Muscle of leg (tissue), 16 donors: ENCODE measurements at places on chromosomes 12 and 14. TPM values are rescaled to one million over a fixed set of nuclear protein-coding genes. Genes with fewer than 3 reads are reported as not detected.

GRCh38 chr12:43737646-43738045 is 20.9 kb downstream of the PUS7L start:
- no peak for DNase-seq

DNA sequence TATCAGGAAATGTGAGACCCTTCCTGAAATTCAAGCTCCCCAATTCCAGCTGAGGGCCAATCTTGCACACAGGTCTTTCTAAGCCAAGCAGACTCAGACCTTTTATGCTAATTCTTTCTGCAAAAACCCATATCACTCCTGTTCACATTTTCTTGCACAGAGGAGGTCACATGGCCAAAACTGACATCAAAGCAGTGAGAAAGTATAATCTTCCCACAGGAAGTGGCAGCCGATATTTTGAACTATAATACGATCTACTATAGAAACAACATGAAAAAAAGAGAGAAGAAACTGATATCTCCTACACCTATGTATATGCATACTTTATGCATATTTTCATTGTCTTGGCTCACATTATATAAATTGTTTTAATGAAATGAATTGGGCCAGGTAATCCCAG is 132.9 kb upstream of the SSTR1 start:
- DNase-seq: no peak

- DNase-seq: no peak
Observed at GRCh38 chr12:78981-79380, 12.4 kb downstream of the IQSEC3 start.

DNA sequence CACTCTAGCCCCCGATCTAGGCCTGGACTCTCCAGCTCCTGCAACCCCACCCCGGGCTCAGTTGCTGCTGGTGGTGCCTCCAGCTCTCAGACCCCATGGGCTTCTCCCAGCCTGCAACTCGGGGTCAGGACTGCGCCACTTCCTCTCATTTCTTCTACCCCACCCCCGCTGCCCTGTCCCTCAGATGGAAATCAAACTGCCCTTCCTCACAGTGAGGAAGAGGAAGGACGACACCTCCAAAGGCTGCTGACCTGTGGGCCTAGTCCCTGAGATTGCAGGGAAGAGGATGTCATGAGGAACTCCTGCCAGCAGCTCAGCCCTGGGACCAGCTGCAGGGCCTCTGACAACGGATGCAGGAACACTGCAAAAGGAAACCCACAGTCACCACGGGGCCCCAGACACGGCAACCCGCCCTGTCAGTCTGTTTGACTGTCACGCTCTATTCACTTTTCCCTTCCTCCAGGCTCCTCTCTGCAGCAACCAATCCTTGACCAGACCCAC is 29.3 kb upstream of the PNMA1 start:
- peak; percentile 79 for DNase-seq

GRCh38 chr14:87073880-87074570 is 919.0 kb downstream of the GALC start:
- peak; percentile 24 for DNase-seq

- no peak for DNase-seq
Observed at GRCh38 chr12:77494296-77494695, 336.4 kb upstream of the NAV3 start.

DNA sequence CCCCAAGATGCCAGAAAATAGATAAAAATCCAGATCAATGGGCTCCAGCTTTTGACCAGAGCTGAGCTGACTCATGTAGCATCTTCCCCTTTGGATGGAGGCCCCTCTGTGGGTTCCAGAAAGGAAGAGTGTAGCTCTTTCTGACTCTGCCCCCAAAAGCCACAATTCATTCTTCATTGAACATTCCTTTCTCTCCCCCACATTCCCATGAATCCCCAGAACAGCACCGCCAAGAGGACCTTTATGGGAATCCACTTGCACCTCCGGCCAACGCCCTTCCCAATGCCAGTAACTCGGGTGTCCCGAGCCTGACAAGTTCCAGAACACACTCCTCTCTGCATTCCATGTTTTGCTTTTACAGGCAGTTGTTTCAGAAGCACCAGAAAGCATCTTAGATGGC is 210.6 kb upstream of the DIO3 start:
- no peak for DNase-seq

- DNase-seq: no peak
Observed at GRCh38 chr14:105917933-105918436, 391.6 kb downstream of the TMEM121 start.

DNA sequence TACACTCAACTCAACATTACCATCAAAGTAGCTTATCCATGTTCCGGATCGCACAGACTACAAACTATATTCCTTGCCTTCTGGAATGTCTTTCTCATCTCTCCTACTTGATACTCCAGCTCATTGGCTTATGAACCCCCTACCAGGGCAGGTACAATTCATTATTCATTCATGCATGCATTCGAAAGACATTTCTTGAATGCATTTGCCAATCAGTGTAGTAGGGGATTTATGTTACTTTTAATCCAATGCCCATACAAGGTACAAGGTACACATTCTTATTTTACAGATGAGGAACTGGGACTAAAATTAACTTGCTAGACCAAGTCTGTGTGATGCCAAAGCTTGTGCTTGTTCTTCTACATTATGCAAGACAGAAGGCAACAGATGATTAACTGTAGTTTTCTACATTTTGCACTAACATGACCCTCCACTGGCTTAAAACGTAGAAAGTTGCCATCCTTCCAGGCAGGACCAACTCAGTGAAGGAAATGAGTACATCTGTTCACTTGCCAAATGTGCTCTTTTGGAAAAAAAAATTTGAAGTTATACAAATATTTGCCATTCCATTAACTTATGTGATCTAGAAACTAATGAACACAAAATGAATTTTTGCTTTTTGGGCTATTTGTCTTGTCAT is 53.8 kb upstream of the KCNJ8 start:
- no peak for DNase-seq

GRCh38 chr12:93918900-93919299 is 229.5 kb upstream of the PLXNC1 start:
- DNase-seq: no peak

- no peak for DNase-seq
Observed at GRCh38 chr14:76752744-76753143, 8.5 kb upstream of the VASH1 start.

DNA sequence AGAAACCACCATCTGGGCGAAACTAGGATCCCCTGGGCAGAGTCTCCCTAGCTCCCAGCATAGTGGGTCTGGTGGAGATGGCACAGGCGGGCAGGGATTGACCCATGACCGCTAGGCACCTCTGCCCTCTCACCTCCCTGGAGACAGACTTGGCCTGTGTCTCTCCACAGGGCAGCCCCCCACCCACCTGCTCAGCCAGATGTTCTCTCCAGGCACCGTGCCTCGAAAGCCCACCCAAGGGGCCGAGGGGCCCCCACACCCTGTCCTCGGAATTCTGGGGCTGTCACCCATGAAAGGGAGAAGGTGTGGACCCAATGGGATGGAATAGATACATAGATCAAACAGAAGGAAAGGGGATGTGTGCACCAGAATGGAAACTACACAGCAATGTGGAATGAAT is 229.1 kb upstream of the RTL1 start:
- DNase-seq: no peak

DNA sequence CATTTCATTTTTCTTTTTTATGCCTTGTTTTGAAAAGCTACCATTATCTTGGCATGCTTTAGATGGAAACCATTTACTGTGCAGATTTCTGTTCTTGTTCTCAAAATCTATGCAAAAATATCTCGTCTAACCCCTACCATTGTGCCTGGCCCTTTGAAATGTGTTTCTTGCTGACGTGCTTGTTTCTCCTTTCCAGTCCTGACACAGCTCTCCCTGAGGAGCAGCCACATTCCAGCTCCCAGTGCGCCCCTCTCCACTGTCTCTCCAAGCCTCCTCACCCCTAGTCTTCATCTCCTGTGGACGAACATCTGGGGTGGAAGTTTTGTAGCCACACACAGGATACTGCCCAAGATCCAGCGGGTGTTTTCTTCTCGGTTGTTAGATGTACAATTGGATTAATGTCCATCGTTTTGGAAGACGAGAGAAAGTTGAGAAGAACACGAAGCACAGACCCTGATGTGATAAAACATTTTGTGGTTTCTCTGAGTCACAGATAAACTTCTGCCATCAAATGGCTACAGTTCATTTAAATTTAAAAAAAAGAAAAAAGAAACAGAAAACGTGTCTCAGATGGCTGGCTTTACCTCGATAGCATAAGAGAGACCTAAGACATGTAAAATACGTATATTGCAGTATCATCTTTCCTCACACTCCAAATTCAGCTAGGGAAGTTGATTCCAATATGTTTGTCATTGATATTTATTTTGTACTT is 21.9 kb upstream of the FGD4 start:
- no peak for DNase-seq

GRCh38 chr14:88195676-88196075 is 127.4 kb downstream of the KCNK10 start:
- DNase-seq: peak; percentile 5

- no peak for DNase-seq
Observed at GRCh38 chr12:32031109-32031508, 71.9 kb downstream of the RESF1 start.

DNA sequence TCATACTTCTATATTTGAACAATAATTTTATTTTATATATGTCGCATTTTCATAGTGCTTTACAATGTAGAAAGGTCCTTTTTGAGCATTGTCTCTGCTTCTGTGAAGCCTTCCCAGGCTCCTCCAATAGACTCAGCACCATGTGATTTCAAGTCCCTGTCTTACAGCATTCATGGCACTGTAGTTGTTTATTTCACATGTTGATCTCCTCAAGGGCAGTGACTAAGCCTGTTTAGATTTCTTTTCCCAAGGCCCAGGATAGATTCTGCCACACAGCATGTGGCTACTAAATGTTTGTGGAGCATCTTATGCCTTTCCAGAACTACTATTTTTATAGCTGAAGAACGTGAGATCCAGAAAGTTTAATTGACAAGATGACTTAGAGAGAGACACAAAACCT is 391.7 kb downstream of the TMEM117 start:
- DNase-seq: no peak

GRCh38 chr12:64828713-64829112 is 4.3 kb downstream of the TBC1D30 start:
- no peak for DNase-seq

DNA sequence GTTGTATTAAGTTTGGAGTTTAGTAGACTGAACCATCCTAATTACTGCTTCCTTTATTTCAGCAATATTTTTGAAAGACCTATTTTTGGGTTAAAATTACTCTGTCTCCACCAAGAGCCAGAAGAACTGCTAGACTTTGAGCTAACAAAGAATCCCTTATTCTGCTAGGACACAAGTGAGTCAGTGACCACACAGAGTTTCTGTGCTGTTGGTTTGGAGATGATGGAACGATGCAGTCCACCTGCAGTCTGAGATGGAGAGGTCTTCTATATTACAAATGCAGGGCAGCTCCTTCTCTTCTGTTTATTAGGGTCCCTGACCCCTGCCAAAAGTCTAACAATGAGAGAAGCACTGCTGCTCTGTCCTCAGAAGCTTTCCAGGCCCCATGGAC is 6.7 kb upstream of the STXBP6 start:
- no peak for DNase-seq

DNA sequence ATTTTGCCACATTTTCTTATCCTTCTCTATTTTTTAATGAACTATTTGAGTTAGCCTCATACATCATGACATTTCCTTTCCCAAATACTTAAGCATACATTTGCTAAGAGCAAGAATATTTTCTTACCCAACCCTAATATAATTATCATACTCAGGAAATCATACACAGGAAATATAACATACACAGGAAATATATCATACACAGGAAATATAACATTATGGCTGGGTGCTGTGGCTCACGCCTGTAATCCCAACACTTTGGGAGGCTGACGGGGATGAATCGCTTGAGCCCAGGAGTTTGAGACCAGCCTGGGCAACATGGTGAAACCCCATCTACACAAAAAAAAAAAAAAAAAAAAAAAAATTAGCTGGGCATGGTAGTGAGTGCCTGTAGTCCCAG is 4.9 kb downstream of the NCKAP1L start:
- no peak for DNase-seq

- no peak for DNase-seq
Observed at GRCh38 chr14:101628975-101629374, 67.7 kb downstream of the DIO3 start.

GRCh38 chr12:102740141-102740955 is 176.7 kb downstream of the PAH start:
- peak; percentile 91 for DNase-seq

PSMC1 gene
- polyA plus RNA-seq: 110 TPM

PTPRO gene
- polyA plus RNA-seq: 1.3 TPM

RND1 gene
- 0.54 TPM for polyA plus RNA-seq

SIX4 gene
- 18.6 TPM for polyA plus RNA-seq

RGS6 gene
- 4.4 TPM for polyA plus RNA-seq

MUCL1 gene
- polyA plus RNA-seq: not detected

LRRIQ1 gene
- 0.61 TPM for polyA plus RNA-seq

OVCH1 gene
- polyA plus RNA-seq: 0.06 TPM

SYCP3 gene
- 0.76 TPM for polyA plus RNA-seq

BEST3 gene
- 52.3 TPM for polyA plus RNA-seq

LTBP2 gene
- polyA plus RNA-seq: 19.2 TPM
